ENCODE measurements at places on chromosomes 11 and 22. TPM values are rescaled to one million over a fixed set of nuclear protein-coding genes. Genes with fewer than 3 reads are reported as not detected.
A peak's percentile ranks its signal among the peaks of the same experiment; 100 is the strongest.

HTR3A gene
- total RNA-seq, result not detected

GRCh38 chr22:41555325-41555982 is 5.4 kb upstream of the CSDC2 start:
- DNase-seq, result no peak

- no peak for DNase-seq
These were observed 14.3 kb downstream of the NCAM1 start for GRCh38 chr11:112975493-112975892.

PRDX5 gene
- 143 TPM for total RNA-seq

CD3G gene
- 1.2 TPM for total RNA-seq

DNA sequence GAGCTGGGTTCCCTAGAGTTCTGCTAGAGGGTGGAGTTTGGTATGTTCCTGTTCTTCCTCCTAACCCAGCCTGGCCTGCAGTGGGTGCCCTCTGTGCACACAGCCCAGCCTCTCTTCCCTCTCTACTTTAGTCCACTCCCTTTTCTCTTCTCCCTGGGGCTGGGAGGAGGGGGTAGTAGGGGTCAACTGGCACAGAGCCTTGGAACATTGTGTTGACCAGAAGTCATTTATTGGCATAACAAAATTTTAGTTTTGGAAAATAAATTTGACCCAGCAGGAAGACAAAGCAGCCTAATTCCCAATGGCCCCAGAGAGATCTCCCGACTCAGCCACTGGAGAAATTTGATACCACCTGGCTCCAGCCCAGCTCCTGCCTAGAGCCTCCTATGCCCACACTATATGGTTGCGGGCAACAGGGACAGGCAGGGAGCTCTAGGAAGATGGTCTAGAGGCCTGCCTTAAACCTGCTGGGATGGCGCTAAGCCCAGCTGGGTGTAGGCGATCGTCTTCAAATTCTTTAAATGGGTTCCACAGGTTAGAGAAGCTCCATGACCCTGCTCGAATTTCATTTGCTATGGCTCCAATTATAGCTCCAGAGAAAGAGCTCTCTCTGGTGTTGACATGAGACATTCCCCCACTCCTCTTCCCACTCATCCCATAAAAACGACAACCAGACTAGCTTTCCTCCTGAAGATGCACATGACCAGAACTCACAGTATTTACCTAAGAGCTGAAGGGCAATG is 9.9 kb downstream of the PCSK7 start:
- DNase-seq, result peak; percentile 83

- no peak for DNase-seq
These were observed 46.4 kb upstream of the AMOTL1 start for GRCh38 chr11:94721565-94722292.

- no peak for DNase-seq
These were observed 48.1 kb downstream of the SMIM38 start for GRCh38 chr11:69203901-69204245.

DNA sequence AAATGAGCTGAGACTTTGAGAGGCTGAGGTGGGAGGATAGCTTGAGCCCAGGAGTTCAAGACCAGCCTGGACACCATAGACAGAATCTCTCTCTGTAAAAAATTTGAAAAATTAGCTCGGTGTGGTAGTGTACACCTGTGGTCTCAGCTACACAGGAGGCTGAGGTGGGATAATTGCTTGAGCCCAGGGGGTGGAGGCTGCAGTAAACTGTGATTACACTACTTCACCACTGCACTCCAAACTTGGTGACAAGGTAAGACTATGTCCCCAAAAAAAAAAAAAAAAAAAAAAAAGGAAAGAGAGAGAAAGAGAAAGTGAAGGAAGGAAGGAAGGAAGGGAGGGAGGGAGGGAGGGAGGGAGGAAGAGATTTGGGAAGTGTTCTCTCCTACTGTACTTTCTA is 25.3 kb downstream of the RRP8 start:
- no peak for DNase-seq

CHRNA10 gene
- 4.6 TPM for total RNA-seq

DNA sequence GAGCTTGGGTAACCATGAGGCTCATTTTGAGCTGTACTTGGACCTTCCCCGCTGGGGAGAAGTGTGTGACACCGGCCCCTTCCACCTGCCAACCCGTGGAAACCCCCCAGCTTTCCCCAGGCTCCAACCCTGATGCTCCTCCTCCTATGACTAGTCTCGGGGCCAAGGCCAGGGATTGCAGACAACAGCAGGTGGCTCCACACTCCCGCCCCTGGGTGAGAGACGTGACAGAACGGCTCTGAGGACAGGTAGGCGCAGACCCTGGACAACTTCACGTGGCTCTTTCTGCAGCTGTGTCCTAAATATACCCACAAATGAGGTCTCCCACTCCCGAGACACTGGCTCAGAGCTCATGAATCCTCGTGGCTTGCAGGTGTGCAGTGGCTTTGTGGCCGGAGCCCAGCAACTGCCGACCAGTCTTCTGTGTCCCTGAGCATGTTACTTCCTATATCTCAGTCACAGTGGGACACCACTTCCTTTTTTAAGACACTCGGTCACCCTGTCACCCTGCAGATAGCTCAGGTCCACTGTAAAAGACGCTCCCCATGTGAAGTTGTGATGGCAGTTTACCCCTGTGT is 55.2 kb downstream of the NECTIN1 start:
- no peak for DNase-seq

ACTN3 gene
- total RNA-seq, result 0.71 TPM

- peak; percentile 59 for DNase-seq
These were observed 108.6 kb downstream of the KCNQ1OT1 start for GRCh38 chr11:2590965-2591754.

DNHD1 gene
- total RNA-seq, result 33.1 TPM

BBOX1 gene
- 0.45 TPM for total RNA-seq

TRAPPC4 gene
- total RNA-seq, result 61.9 TPM

DNA sequence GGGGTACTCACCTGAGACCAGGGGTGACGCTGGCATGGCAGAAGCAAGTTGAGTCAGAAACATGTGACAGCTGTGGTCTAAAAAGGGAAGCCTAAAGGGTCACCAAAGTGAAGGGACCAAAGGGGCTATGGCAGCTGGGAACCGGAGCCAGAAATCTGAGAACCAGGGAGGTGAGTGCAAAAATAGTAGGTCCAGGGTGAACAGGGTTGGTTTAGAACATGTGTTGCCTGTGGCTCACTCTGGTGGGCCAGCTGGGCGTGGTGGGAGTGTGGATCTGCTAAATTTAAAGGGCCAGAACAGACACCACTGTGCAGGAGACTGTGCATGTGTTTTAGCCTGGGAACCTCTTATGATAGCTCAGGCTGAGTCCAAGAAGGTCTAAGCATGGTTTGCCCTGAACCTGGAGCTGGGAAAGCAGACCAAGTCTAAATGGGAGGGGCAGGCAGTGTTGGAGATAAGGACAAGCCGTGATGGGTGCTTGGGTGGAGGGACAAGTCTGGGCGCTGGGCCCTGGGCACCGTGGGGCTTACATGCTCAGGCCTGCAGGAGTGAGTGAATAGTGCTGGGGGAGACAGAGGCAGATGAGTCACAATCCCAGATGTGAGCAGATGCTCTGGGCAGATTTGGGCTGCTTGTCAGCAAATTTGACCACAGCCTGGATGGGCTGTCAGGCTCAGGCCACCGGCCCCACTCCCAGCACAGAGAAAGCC is 41.4 kb upstream of the ZBED5 start:
- peak; percentile 60 for DNase-seq
